ENCODE measurements at places on chromosomes 3 and 15.

DNA sequence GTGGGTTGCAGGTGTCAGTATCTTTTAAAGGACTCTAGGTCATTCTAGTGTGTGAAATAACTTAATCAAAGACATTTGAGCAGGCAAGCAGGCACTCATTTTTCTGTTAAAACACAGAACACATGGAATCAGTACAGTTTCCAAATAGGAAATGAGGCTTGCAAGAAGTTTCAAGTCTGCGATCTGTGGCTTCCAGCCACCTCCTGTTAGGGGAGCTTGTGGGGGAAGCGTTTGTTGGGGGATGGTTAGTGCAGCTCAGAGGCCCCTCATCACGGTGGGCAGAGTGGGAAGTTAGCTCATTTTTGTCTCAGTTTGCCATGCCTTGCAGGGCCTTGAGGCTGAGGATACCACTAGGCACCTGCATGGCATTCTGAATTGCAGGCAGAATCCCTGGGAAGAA lies 59.9 kb downstream of the SLC6A11 start:
- DNase-seq, result no peak

DNA sequence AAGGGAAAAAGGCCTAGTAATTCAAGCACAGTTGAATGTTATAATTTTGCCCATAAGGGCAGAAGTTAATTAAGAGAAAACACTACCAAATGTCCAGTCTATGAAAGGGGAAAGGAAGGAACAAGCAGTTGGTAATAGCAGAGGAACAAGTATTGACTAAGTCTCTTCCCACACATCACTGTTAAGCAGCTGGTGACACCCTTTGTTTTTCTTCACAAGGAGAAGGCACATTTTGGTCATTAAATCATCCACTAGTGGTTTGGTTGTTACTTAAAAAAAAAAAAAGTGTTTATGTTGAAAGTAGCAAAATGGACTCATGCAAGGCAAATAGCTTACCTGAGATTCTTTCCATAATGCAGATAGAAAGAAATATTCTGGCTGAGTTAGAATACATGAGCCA lies 321.4 kb upstream of the NECTIN3 start:
- DNase-seq, result no peak

- DNase-seq, result no peak
These were observed at the start of gene TM4SF4 for GRCh38 chr3:149474250-149474817. Gene TM4SF4 (plus strand): TSS chr3:149474697. CDS start chr3:149474878, 181 bp downstream.

DNA sequence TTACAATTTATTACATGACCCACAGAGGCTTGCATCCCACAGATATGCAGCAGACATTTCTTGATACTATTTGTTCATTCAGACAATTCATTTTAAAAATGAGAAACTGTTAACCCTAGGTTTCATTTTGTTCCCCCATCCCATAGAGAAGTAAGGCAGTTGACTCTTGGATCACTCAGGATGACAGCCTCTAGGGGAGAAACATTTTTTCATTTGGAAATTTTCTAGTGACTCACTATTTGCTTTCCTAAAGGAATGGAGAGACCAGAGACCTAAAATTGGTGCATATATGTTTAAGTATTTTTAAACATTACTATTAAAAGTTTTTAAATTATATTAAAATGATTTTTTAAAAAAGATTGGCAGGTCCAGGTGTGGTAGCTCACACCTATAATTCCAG lies 19.5 kb upstream of the PHC3 start:
- DNase-seq, result no peak

GRCh38 chr3:133157716-133158115 lies 119.5 kb downstream of the TMEM108 start:
- no peak for DNase-seq

- DNase-seq, result no peak
These were observed 161.2 kb upstream of the RGMA start for GRCh38 chr15:93250209-93250608.
